Left lung (tissue), 14 donors: ENCODE measurements at places on chromosomes 2 and 18. TPM values are rescaled to one million over a fixed set of nuclear protein-coding genes. Genes with fewer than 3 reads are reported as not detected.

DNA sequence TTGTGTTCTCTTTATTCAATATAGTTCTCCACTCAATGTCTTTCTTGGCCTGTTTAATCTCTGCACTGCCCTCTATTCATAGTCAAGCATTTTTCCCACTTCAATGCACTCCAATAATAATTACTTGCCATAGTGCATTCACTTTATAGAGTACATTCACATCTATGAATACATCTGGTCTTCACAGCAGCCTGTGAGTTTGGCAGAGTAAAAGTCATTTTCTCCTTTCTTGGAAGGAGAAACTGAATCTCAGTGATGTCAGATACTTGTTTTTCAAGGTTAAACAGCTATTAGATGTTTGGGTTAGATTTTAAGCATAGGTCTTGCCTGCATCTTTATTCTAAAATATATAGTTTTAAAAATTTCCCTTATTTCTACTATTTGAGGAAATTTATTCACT is 373.2 kb downstream of the TRIB2 start:
- DNase-seq, result no peak

GRCh38 chr2:227401550-227401949 is 13.8 kb upstream of the SCYGR1 start:
- DNase-seq, result no peak

- DNase-seq, result no peak
Observed at GRCh38 chr2:177622521-177622920, 229.9 kb downstream of the AGPS start.

DNA sequence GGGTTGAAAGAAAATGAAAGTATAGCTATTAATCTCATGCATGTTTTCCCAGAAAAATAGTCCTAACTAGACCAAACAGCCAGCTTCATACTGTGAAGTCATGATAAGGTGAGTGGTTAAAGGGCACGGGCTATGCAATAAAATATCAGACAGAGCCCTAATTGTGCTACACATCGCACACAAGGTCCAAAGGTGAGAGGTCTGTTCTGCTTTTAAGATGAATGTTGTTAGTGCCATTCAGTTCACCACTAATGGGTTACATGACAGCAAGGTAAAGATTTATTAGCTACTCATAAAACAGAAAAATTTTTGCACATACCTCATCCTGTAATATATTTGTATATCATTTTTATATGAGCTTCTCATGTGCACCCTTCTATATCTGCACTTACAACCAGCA is 105.0 kb upstream of the STK17B start:
- DNase-seq, result no peak

GRCh38 chr2:850429-850828 is 100.2 kb upstream of the SNTG2 start:
- DNase-seq, result no peak

GRCh38 chr2:68135448-68136320 is 22.0 kb upstream of the PNO1 start:
- no peak for DNase-seq

- DNase-seq, result no peak
Observed at GRCh38 chr2:34401186-34401585, 802.1 kb upstream of the FAM98A start.

DNA sequence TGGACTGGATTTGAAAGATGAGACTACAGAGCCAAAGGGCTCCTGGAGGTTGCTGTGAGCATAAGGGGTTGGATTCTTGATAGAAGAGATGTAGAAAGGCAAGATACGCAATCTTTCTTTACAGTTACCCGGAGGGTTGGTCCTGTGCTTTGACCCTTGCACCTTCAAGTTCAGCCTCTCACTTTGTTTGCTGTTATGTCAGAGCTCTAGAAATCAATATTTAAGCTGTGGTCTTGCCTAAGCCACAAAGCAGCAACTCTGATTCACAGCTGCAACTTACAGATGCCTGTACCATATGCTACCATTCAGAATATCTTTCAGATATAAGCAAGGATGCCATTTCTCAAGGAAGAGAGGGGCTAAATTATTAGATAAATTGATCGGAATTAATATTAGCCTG is 943.1 kb upstream of the LRRTM1 start:
- no peak for DNase-seq

DNA sequence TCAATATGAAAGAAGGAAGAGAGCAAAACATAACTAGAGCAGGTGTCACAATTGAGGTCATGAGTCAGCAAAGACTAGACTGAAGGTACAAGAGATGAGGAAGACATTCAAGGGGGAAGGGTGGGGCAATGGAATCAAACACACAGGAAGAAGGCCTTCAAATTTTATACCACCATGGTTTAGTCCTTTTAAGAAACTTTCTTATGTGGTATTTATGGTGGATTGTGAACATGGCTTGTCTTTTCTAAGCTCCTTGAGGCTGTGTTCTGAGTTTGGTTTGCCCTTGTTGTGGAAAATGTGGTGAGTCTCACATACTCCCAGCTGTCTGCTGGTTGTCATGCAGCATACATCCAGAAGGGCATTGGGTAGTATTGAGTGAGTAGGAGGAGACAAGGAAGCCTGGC is 62.1 kb downstream of the NABP1 start:
- DNase-seq, result no peak

GRCh38 chr18:34085140-34085739 is 139.5 kb downstream of the NOL4 start:
- no peak for DNase-seq

The VWA3B gene
- polyA plus RNA-seq, result 7.0 TPM
